ENCODE measurements at places on chromosomes 4 and X. TPM values are rescaled to one million over a fixed set of nuclear protein-coding genes. Genes with fewer than 3 reads are reported as not detected.

GRCh38 chr4:60522265-60522664, 677.9 kb upstream of the ADGRL3 start:
- DNase-seq, result no peak

- no peak for DNase-seq
These were observed 15.2 kb upstream of the ANXA10 start for GRCh38 chr4:168076989-168077725.

DNA sequence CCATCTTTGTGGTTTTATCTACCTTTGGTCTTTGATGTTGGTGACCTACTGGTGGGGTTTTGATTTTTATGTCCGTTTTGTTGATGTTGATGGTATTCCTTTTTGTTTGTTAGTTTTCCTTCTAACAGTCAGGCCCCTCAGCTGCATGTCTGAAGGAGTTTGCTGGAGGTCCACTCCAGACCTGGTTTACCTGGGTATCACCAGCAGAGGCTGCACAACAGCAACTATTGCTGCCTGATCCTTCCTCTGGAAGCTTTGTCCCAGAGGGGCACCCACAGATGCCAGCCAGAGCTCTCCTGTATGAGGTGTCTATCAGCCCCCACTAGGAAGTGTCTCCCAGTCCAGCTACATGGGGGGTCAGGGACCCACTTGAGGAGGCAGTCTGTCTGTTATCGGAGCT, 199.3 kb upstream of the WDFY3 start:
- no peak for DNase-seq

DNA sequence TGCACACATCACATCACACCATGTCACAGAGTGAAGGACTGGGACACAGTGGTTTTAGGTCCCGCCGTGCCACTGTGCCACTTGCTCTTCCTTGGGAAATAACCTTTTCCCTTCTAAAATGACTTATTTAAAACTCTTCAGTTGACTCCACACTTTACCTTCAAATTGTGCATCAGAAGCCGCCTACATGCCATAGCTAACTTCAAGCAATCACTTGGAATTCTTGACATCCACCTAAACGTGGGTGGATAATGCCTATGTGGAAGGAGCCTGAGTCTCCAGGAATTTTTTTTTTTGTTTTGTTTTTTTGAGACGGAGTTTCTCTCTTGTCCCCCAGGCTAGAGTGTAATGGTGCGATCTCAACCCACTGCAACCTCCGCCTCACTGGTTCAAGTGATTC, 777.4 kb upstream of the TENM3 start:
- no peak for DNase-seq

DNA sequence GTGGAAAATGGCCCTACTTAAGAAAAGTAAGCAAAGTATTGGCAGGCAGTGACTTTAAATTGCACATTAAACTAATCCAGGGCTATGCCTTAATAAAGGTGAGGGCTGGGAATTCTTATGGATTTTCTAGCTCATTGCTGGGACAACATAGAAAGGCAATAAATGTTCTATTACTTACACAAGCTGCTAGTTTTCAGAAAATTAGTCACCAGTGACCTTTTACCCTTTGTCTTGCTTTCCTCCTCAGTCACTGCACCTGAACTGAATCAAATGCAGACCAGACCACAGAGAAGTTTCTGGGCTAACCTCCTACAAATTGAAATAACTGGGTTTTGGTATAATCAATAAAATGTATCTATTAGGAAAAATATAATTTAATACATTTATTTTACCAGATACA, 694.4 kb upstream of the FAM241A start:
- DNase-seq, result no peak

- DNase-seq, result no peak
These were observed 295.6 kb downstream of the SH2D1A start for GRCh38 chrX:124641737-124642491.

- no peak for DNase-seq
These were observed 999.2 kb downstream of the ADGRL3 start for GRCh38 chr4:62199291-62199810.

GRCh38 chr4:144787365-144788258, 141.7 kb downstream of the HHIP start:
- DNase-seq, result no peak

GRCh38 chr4:92615049-92615448, 311.3 kb downstream of the GRID2 start:
- DNase-seq, result no peak

- DNase-seq, result no peak
These were observed 291.1 kb downstream of the ARHGAP10 start for GRCh38 chr4:148022975-148023374.

- DNase-seq, result no peak
These were observed 36.6 kb upstream of the PDK3 start for GRCh38 chrX:24428516-24428915.

DNA sequence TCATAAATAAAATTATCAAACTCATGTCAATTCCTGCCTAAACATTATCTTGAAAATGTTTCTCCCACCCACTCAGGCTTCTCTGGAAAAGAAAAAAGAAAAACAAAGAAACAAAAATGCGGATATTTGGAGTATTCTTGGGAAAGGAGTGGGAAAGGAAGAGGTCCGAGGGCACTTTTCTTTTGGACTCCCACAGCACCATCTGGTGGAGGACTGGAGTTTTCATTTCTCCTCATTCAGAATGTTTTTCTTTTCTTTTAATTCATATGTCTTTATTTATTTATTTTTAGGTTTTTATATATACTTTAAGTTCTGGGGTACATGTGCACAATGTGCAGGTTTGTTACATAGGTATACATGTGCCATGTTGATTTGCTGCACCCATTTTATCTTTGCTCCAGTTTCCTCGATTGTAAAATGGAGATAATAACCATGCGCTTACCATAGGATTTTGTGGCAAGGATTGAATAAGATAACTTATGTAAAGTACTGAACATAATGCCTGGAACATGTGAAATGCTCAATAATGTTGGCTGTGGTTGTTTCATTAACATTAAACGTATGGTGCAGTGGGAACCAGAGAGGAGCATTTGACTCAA, 8.0 kb upstream of the KCNE5 start:
- no peak for DNase-seq

GRCh38 chrX:19772096-19772821, 115.1 kb downstream of the SH3KBP1 start:
- no peak for DNase-seq

DNA sequence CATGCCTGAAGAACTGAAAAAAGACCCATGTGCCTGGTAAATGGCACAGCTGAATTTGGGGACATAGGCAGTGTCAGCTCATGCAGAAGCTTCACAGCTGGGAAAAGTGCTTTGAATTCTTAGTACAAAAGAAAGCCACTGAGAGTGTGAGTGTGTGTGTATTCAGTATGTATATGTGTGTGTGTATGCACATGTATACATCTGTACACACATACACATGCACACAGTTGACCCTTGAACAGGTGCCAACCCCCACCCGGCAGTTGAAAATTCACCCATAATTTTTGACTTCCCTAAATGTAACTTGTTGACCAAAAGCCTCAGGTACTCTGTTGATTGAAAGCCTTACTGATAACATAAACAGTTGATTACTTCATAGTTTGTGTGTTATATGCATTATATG, 49.5 kb upstream of the ENPP6 start:
- DNase-seq, result no peak

Gene MBNL3
- total RNA-seq, result 28.3 TPM

Gene CNOT6L
- total RNA-seq, result 164 TPM

Gene SEC31A
- 122 TPM for total RNA-seq
